ENCODE measurements at places on chromosomes 3 and 15.
A peak's percentile ranks its signal among the peaks of the same experiment; 100 is the strongest.

GRCh38 chr3:39118931-39119660 lies 11.6 kb downstream of the TTC21A start:
- no peak for DNase-seq

- DNase-seq = no peak
Observed at GRCh38 chr3:13352621-13353131, 67.4 kb downstream of the NUP210 start.

- no peak for DNase-seq
Observed at GRCh38 chr3:81713031-81713430, 48.4 kb downstream of the GBE1 start.

DNA sequence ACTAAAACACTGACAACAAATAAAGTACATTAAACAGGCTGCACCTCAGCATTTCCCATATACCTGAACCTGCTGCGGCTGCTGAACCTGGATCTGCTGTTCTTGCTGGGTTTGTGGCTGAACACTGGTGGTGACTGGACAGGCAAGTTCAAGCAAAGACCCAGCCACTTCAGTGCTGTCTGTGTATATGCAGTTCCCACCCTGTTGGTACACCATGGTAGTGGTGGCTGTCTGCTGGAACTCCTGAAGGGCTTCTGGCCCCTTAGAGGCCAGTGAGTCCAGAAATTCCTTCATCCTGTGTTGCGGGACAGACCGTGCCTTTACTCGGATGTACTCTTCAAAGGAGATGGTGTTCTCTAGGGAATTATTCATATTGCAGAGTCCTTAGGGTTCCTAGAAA lies 17.2 kb downstream of the QRICH1 start:
- DNase-seq = no peak

DNA sequence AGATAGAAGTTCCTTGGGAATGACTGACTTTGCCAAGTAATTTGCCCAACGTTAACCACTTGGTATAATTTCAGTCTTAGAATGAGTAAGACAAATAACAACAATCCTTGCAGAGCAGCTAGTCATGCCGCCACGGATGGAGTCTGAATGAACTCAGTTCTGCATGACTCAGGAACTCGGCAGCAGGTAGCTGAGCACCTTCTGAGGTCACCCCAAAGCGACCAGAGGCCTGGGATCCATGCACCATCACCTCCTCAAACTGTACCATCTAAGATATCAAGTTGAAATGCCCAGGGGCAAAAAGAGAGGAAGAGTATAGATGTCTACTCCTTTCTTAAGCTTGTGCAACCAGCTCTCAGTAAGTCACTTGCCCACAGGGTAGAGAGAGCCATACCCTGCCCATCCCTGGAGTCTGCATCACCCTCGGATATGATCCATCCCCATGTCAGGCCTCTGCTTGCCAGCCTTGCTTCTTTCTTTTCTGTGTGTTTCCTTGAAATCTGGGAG lies 8.5 kb upstream of the CDCP1 start:
- DNase-seq = no peak

DNA sequence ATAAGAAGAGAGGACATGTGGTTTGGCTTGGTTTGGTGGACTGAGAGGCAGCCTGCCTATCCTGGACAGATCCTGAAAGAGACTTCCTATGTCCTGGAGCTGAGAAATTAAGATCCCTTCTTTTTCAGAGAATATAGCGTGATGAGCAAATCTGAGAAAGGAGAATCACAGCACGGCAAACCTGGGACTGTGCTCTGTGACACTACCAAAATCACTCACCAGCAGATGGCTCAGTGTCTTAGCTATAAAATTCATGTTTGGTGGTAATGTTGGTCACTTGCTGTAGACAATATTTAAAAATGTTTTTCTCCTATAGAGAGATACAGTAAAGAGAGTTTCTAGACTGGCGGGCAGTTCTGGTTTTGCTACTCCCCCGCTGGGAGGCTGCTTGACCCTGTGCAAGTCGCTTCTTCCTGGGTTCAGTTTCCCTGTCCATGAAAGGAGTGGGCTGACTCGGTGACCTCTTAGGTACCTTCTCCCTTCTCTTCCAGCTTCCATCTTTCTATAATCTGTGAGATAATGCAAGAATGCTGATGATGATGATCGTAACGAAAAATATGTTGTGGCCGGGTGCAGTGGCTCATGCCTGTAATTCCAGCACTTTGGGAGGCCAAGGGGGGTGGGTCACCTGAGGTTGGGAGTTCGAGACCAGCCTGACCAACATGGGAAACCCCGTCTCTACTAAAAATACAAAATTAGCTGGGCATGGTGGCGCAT lies 7.6 kb upstream of the HES1 start:
- no peak for DNase-seq

DNA sequence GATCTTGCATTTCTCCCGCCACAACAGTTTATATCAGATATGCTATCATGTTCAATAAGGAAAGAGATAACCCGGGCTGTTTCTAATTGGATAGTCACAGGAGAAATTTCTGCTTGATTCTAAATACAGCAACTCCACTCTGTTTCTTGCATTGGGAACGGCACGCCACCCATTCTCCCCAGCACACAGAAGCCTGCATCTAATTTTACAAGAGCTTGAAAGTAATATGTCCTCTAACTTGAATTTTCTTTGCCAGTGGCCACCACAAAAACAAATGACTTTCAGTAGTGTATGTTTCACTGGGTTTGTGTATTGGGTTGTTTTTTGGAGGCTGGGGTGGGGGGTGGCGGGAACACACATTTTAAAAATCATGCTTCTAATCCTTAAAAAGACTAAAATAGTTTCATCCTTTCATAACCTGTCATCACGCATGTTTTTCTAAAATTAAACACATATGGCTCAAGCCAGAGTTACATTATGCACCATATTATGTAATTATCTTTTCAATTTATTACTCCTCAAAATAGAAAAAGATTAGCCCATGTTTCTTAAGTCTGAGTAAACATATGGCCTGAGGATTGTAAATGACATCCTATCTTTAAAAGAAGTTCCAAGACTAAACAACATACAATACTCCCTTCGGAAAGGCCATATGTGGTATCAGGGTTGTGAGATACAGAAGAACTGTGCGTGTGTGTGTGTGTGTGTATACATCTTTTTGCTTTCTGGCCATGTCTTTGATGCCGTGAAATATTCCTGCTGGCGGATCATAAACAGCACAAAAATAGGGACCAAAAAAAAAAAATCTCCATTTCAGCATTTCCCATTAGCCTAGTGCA lies 176.3 kb downstream of the FOXP1 start:
- no peak for DNase-seq

GRCh38 chr3:151282921-151283320 lies 4.6 kb upstream of the P2RY14 start:
- peak; percentile 73 for DNase-seq

GRCh38 chr3:39216176-39216790 lies 23.9 kb upstream of the XIRP1 start:
- DNase-seq = no peak

GRCh38 chr15:63389902-63390670 lies 8.4 kb upstream of the CA12 start:
- DNase-seq = no peak

GRCh38 chr3:141085343-141086070 lies 34.4 kb downstream of the SPSB4 start:
- DNase-seq = no peak
